ENCODE measurements at places on chromosomes 6 and 20.
A peak's percentile ranks its signal among the peaks of the same experiment; 100 is the strongest.

DNA sequence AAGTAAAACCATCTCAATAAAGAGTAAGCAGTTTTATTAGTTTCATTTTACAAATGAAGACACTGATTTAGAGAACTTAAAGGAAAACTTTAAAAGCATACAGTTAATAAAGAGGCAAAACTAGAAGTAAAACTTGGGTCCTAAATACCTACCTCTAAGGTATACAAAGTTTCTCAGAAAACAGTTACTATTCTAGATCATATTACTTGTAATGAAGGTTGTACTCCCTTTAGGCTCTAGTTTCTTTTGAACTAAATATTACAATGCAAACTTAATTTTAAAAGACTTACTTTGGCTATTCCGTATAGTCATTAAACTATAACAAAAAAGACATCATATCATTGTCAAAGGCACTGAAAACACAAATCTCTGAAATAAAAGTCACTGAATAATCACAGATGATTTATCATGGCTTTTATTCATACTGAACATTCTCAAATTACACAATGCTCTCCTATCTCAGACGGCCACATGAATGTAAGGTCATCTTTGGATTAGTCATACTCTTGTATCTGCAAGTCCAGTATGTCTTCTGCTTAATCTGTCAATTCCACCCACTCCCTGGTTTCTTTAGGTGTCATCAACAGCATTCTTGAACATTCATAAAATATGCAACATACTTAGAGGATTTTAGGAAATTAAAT lies 361.6 kb upstream of the RUNX2 start:
- H3K27me3 ChIP-seq, result no peaks in the 10 kb centered on the region
- H3K27ac ChIP-seq, result no peak overlapping the region
- no peak overlapping the region for H3K4me3 ChIP-seq

DNA sequence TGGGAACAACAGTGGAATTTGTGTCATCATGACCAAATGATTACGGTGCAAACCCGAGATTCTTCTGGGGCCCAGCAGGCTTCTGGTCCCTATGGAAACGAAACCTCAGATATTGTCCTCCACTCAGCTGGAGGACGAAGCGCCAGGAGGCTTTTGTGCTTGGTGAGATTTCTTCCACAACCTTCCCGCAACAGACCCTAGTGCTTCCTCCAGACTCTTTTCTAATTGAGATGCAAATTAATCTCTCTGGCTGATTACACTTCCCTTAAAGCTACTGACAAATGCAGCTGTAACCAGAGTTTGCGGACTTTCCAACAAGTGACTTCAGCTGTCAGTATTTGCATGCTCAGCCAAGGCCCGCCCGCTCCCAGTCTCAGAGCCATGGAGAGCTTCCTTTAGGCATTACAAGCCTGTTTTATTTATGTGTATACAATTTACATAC lies 96.0 kb downstream of the INSM1 start:
- H3K4me3 ChIP-seq, result peak overlapping the region; percentile 61
- H3K27me3 ChIP-seq, result no peaks in the 10 kb centered on the region
- peak overlapping the region; percentile 84 for H3K27ac ChIP-seq
- peak; percentile 32 for DNase-seq
- H3K4me1 ChIP-seq, result peaks cover 55% of the 10 kb centered on the region
- H3K36me3 ChIP-seq, result peaks cover 5% of the 10 kb centered on the region

GRCh38 chr20:57092112-57092899 lies 174.1 kb downstream of the BMP7 start:
- no peak overlapping the region for H3K27ac ChIP-seq
- H3K27me3 ChIP-seq, result peaks cover 13% of the 10 kb centered on the region
- H3K36me3 ChIP-seq, result no peaks in the 10 kb centered on the region
- H3K4me1 ChIP-seq, result peaks cover 4% of the 10 kb centered on the region
- H3K4me3 ChIP-seq, result no peak overlapping the region
- peak; percentile 27 for DNase-seq

- no peak overlapping the region for H3K4me3 ChIP-seq
- H3K36me3 ChIP-seq, result no peaks in the 10 kb centered on the region
- H3K4me1 ChIP-seq, result peaks cover 2% of the 10 kb centered on the region
- no peak overlapping the region for H3K27ac ChIP-seq
- no peak for DNase-seq
Measured at GRCh38 chr6:170227521-170227983, 63.3 kb downstream of the DLL1 start.

GRCh38 chr6:89411145-89412070 lies 665 bp downstream of the RRAGD start:
- peaks cover 21% of the 10 kb centered on the region for H3K4me1 ChIP-seq
- H3K27me3 ChIP-seq, result peaks cover 13% of the 10 kb centered on the region
- DNase-seq, result peak; percentile 46
- H3K36me3 ChIP-seq, result peaks cover 2% of the 10 kb centered on the region

All from activated B cell treated with CpG ODN at 0.5 μM for 24 hours (primary cell).